ENCODE measurements at places on chromosomes 16 and 17.

GRCh38 chr17:42598905-42599304, 10.3 kb downstream of the RETREG3 start:
- no peak for DNase-seq

GRCh38 chr16:56675685-56676210, 6.1 kb downstream of the MT1H start:
- DNase-seq: peak; percentile 38

GRCh38 chr16:28495098-28495793, 803 bp downstream of the APOBR start:
- DNase-seq: no peak

GRCh38 chr17:43695970-43696865, 34.5 kb upstream of the MEOX1 start:
- no peak for DNase-seq

GRCh38 chr16:21560462-21560861, 38.9 kb upstream of the METTL9 start:
- no peak for DNase-seq

GRCh38 chr16:3131755-3132377, 3.0 kb upstream of the ZNF213 start:
- no peak for DNase-seq

GRCh38 chr16:66378741-66379570, 12.5 kb downstream of the CDH5 start:
- DNase-seq: no peak

Data from stimulated activated CD8-positive, alpha-beta memory T cell treated with anti-CD3 and anti-CD28 coated beads, Interleukin-15, amount 100 ng/mL, for 24 hours (primary cell).